ENCODE measurements at places on chromosomes 1 and 21.

GRCh38 chr1:196910215-196910614, 22.4 kb downstream of the CFHR4 start:
- DNase-seq, result no peak

DNA sequence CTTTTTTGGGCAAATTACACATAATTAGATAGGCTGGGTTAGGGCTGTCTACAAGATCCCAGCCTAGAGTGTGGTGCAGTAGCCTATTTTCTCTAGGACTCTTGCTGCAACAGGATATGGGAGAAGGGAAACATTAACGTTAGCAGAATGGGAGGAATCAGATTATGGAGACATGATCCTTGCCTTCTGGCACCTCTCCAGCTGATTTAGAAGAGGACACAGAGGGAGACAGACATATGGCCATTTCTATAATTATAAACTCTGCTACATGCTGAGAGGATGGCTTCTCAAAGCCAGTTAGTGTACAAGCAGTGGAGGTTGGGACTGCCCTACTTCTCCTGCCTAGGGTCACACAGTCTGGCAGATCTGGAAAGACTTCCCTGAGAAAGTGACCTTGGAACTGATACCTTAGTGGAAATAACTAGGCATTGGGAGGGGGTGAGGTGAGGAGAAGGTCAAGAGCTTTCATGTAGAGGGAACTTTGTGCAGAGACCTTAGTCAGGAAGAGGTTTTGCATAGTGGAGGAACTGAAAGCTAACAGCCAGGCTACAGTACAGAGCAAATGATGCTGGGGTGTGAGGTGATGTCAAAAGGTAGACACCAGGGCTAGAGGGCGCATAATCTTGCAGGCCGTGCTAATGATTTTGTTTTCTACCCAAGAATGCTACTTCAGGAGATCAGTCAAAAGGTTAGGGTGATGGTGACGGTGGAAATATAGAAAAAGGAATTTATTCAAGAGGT, 1.2 kb upstream of the CD1D start:
- no peak for DNase-seq

GRCh38 chr1:31782421-31783410, 18.6 kb upstream of the ADGRB2 start:
- DNase-seq, result no peak

DNA sequence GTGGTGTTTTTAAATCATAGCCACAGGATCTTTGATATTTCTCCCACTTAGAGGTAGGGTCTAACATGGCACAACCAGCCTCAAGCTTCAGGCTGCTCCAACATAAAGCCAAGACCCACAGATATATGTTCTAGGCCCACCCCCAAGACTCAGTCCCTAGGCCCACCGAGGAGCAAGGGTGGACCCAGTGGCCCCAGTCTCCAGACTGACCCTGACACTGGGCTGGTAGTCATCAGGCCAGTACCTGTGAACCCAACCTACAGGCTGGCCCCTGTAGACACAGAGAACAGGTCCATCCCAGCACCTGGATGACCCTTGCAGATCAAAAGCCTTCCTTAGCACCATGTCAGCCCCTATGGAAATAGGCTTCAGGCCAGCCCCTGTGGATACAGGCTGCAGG, 60.5 kb downstream of the NEGR1 start:
- DNase-seq, result no peak

GRCh38 chr1:26336477-26337205, 17.3 kb downstream of the CRYBG2 start:
- DNase-seq, result peak; percentile 76

DNA sequence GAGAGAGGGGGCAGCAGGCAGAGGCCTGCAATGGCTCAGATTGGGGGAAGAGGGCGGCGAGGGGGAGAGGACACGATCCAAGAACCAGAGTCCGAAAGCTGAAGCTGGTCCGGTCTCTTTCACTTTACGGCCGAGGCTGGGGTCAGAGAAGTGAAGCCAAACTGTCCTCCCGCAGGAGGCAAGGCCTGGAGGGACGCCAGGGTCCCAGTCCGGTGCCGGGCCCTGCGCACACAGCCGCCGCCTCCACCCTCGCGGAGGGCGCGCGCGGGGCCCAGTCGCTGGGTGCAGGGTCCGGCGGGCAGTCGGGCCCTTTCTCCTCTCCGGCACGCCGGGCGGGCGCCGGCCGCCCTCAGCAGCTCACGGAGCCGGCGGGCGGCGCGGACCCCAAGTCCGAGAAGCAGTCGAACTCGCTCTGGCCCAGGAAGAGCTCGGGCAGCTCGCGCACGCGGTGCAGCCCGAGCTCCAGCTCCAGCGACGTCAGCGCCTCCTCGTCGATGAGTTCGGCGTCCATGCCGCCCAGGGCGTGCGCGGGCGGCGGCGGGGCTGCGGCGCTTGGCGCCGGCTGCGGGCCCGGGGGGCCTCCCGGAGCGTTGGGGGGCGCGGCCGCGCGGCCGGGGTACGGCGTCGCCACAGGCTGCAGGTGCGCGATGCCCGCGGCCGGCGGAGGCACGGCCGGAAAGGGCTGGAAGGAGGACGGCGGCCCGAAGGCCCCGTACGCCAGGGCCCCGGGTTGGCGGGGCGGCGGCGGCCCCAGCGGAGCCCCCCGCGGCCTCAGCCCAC, 749 bp downstream of the CITED4 start:
- DNase-seq, result no peak

DNA sequence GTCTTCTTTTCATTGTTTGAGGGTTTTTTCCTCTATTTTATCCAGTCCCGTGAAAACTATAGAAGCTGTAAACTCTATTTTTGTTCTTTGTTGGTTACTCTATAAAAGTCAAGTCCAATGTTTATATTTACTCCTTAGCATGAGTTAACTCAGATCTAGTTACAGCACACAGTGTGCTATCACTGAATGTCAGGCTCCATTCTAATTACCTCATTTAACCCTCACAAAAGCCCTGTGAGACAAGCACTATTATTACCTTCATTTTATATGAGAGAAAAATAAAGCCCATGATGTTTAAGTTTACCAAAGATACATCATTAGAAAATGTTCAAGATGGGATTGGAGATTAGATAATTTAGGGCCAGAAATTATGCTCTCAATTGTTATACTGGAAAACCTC, 251.4 kb upstream of the SNX7 start:
- DNase-seq, result no peak

- DNase-seq, result no peak
Observed at GRCh38 chr1:191953526-191953925, 204.7 kb upstream of the RGS18 start.

DNA sequence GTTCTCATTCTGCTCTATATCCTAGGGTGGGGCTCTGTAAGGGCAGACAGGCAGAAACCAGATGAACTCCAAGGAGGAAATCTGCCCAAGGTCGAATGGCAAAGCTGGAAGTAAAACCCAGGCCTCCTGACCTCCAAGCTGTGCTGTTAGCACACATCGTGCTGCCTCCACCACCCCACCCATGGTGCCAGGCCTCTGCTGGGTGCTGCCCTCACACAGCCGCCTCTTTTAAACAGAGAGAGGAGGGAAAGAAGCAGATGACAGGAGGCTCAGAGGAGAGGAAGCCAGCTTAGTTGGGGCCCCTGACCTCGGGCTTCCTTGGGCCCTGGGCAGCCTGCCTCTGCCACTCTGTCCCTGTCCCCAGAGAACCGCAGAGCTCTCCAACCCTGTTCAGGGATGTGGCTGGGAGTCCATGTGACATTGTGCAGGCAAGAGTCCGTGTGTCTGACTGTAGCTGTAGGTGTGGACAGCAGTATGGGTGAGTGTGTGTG, 1.1 kb downstream of the SYNC start:
- no peak for DNase-seq

GRCh38 chr21:37074546-37074945, 1.5 kb downstream of the TTC3 start:
- no peak for DNase-seq

DNA sequence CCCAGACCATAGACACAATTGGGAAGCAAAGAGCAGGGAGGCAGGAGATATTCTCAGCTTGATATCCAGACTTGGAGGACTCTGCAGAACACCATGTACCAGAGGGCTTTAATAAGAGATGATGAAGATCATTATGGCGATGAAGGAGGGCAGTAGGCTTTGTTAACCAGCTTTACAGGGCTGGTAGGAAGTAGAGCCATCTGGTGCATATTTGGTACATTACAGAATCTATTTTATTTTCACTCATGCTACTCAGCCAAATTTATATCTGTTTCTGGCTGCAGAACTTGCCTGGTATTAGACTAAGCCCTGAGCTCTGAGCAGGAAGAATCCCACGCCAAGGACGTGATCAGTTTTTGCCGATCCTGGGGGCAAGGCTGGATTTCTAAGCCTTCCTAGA, 61.8 kb upstream of the SYT6 start:
- DNase-seq, result no peak

DNA sequence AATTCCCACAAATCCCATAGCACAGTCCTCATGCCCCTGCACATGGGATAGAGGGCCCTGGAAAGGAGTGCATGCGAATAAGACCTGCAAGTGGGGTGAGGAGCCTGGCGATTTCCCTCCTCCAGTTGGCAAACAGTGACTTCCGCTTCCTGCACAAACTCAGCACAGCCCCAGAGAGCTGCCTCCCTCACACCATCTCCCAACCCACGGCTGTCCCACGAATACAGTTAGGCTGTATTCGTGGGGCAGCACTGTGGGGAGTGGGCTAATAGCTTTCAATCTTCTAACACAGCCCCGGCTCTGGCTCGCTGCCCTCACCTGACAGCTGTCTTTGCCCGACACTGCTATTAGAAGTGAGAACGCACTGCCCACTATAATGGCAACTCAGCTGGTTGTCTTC, 28.2 kb upstream of the CNTN2 start:
- DNase-seq, result no peak

DNA sequence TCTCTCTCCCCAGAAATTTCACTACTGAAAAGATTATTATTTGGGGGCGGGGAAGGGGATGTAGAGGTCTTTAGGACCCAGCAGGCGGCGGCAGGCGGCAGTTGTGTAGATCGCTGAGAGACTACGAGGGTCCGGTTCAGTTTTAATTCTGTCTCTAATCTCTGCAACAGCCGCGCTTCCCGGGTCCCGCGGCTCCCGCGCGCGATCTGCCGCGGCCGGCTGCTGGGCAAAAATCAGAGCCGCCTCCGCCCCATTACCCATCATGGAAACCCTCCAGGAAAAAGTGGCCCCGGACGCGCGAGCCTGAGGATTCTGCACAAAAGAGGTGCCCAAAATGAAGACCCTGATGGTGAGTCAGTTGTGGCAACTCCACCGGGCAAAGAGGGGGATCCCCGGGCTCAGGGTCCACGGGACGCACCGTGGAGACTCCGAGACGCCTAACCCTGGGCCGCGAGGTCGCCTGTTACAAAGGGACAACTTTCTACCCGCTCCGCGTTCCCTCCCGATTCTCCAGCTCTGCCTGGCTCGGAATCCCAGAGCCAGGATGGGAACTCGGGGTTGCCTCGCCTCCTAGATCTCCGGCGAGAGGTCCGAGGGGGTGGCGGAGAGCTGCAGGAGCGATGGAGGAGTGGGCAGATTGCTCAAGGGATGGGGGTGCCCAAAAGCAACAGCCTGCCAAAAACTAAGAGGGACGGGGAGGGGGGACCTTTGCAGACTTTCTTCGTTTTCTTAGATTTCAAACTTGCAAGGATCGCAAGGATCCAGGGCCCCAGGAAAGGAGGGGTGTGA, at the start of gene ST6GALNAC5:
Gene ST6GALNAC5, plus strand, starts transcription at position 139 of the 789 bp plus-strand sequence.
- no peak for DNase-seq

DNA sequence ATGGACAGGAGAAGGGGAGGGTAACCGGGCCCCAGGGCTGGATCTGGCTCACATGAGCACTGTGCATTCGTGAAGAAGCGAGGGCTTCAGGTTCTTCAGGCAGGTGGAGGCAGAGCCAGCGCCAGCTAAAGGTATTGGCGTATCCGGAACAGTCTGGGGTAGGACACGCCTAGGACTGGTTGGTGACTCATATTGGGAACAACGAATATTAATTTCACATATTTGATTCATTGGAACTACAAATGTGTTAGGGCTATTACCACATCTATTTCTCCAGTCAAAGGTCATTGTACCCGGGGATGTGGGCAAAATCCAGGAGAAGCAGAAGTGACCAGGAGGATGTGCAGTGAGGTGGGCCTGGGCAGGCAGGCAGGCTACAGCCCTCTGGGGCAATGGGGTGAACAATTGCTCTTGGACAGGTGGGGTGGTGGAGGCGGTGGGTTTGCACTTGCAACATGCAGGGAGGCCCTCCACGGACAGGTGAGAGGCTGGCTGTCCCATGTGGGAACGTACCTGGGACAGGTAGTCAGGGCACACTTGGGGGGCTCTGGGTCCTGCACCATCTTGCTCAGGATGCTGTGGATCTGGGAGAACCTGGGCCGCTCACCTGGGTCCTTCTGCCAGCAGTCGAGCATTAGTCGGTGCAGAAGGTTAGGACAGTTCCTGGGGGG, 26.7 kb downstream of the CDCA8 start:
- no peak for DNase-seq

DNA sequence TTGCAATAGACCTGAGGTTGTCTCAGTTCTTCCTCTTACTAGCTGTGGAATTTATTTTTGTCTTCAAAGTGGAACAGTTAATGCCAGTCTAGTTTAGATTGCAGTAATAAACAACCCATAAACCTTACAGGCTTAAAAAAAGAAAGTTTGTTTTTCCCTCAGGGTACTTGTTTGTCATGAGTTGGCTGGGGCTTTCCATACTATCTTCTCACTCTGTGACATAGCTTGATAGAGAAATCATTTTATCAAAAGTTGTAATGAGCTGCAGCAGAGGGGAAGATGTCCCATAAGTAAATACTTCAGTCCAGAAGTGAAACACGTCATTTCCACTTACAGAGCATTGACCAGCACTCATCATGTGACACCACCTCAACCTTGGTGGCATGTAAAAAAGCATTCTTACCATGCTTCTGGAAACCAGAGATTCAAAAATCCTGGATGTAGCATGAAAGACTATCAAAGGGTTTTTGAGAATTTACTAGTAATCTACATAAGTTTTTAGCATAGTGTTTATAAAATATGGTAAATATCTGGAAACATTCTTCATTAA, 62.8 kb upstream of the COL11A1 start:
- no peak for DNase-seq

GRCh38 chr1:190455631-190456030, 22.0 kb downstream of the BRINP3 start:
- no peak for DNase-seq

Measured in stimulated activated CD8-positive, alpha-beta memory T cell treated with anti-CD3 and anti-CD28 coated beads, Interleukin-15, amount 100 ng/mL, for 4 hours (primary cell).